ENCODE measurements at places on chromosomes 6 and 20.

GRCh38 chr6:14477559-14477958 lies 360.0 kb downstream of the CD83 start:
- DNase-seq = no peak

GRCh38 chr6:165632194-165632593 lies 30.8 kb downstream of the PDE10A start:
- no peak for DNase-seq

- no peak for DNase-seq
These were observed at the start of gene SNAP91 for GRCh38 chr6:83708970-83709747. Gene SNAP91 (minus strand): TSS chr6:83709101. CDS start chr6:83707927, 1,174 bp downstream.

DNA sequence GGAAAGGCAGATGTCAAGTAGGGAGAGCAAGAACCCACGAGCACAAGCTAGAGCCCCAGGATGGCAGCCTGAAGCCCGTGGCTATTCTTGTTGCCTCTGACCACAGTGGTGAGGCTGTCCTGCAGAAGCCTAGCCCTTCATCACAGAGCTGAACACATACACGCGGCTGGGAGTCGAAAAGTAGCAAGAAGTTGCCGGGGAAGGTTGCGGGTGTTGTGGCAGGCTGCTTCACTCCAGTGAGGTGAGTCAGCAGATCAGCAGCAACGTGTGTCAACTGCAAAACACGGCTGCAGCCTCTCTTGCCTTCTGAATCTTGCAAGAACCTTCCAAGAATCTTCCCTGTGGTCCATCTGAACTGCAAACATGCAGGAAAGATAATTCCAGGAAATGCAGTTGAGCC lies 10.6 kb upstream of the STX16 start:
- DNase-seq = no peak

- peak; percentile 75 for DNase-seq
These were observed 211.9 kb downstream of the GMPR start for GRCh38 chr6:16450285-16450684.

DNA sequence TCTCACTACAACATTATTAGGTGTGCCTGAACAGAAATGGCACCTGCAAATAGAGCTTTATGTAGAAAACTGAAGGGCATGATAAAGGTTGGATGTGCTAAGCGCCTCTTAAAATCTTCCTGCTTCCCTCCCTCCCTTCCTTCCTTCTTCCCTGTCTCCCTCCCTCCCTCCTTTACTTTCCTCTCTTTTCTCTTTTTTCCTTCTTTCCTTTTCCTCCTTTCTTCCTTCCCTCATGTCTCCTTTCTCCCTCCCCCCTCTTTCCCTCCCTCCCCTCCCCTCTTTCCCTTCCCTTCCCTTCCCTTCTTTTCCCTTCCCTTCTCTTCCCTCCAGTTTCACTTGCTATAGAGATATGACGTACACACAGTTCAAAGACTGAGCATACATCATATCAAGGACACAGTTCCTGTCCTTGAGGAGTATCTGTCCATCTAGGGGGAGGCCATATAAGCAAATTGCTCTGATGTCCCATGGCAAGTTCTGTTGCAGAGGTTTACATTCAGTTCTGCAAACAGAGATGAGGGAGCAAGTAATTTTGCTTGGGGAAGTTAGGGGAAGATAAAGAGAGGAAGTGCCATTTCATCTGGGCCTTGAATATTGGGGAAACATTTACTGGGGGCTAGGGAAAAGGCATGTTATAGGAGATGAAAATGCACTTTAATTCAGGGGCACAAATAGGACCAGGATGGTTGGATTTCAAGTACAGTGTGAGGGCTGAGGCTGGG lies 79.0 kb upstream of the EEF1E1 start:
- no peak for DNase-seq

DNA sequence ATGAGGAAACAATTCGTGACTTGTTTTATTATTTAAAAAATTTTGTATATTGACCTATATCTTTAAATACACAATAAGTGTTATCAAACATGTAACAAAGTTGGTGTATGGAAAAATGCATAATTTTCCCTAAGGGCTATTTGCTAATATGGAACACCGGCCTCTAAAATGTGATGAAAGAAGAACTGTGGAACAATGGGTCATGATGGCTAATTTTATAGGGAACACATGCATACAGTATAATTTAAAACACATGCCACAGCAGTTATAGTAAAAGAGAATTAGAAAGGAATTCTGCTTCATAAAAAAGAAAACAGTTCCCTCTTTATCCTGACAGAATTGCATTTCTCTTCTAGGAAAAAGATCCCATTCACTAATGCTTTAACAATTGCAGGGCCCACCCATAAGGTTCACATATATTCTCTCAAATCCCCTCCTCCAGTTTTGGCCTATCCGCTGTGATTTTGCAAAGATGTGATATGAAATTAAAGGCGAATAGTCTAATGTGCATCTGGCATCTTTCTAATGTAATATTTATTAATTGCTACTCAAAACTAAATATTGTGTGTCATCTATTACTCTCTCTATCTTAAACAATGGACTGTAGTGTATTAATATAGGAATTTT lies 628.1 kb upstream of the CITED2 start:
- DNase-seq = peak; percentile 86

DNA sequence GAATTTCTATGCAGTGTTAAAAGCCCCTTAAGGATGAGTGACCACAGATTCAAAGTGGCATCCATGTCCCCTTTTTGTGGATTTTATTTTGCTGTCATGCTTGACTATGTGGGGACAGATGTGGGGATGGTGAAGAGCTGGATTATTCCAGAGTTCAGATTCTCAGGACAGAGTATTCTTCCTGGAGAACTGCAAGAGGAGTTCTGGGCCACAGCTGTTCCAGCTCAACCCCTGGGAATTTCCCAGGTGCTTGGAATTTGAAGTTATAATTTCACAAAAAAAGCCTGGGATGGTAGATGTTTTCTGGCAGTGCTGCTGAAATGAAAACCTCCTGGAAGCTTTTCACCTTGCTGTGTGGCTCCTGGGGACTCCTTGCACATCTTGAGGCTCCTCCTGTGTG lies 671.8 kb upstream of the MARCKS start:
- no peak for DNase-seq

DNA sequence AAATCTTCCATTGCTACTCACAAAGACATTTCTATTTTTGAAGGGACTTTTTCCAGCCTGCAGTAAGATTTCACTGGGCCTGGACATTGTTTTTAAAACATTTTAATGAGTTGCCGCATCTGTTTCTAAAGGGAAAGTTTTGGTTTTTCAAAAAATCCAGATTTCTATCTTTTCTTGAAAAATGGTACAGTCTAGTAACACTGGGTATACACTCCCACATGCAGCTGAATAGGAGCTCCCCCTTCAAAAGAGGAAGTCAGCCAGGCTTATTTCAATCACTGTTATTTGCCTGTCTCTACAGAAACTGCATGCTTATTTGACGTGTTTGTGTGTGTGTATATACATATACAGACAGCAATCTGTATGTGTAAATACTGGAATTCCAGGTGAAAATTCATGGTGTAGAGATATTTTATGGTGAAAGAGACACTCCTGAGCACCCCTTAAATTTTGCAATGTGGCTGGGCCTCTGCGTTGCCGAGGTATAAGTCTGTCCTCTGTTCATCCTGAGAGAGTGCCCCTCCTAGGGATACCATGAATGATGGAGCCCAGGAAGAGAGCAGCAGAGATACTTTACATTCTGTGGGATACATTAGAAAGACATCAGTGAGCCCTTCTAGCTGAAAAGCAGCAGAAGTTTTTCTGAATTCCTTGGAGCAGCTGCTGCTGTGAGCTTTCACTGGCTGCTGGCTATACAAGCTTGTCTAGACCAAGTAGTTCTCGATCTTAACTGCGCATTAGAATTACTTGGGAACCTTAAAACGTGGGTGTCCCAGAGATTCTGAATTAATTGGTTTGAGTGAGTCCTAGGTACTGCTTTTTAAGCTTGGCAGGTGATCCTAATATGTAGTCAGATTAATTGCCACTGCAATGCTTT lies 12.0 kb upstream of the ABRACL start:
- no peak for DNase-seq

- no peak for DNase-seq
These were observed 29.1 kb downstream of the BFSP1 start for GRCh38 chr20:17502105-17502504.

- DNase-seq = no peak
These were observed 8.6 kb downstream of the CMTR1 start for GRCh38 chr6:37441651-37442050.

- DNase-seq = no peak
These were observed 36.1 kb downstream of the CTNNBL1 start for GRCh38 chr20:37729909-37730308.

- no peak for DNase-seq
These were observed 33.2 kb downstream of the MAP7 start for GRCh38 chr6:136517002-136517401.

DNA sequence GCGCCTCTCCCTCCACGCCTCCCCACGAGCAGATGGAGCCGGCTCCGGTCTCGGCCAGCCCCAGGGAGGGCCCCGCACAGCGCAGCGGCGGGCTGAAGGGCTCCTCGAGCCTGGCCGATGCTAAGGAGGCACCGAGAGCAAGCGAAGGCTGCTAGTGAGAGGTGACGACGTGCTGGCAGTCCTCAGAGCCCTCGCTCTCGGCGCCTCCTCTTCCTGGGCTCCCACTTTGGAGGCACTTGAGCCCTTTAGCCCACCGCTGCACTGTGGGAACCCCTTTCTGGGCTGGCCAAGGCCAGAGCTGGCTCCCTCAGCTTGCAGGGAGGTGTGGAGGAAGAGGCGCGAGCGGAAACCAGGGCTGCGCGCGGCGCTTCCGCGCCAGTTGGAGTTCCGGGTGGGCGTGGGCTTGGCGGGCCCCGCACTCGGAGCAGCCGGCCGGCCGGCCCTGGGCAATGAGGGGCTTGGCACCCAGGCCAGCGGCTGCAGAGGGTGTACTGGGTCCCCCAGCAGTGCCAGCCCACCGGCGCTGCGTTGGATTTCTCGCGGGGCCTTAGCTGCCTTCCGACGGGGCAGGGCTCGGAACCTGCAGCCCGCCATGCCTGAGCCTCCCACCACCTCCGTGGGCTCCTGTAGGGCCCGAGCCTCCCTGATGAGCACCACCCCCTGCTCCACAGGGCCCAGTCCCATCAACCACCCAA lies 2.5 kb upstream of the TMEM14C start:
- no peak for DNase-seq

DNA sequence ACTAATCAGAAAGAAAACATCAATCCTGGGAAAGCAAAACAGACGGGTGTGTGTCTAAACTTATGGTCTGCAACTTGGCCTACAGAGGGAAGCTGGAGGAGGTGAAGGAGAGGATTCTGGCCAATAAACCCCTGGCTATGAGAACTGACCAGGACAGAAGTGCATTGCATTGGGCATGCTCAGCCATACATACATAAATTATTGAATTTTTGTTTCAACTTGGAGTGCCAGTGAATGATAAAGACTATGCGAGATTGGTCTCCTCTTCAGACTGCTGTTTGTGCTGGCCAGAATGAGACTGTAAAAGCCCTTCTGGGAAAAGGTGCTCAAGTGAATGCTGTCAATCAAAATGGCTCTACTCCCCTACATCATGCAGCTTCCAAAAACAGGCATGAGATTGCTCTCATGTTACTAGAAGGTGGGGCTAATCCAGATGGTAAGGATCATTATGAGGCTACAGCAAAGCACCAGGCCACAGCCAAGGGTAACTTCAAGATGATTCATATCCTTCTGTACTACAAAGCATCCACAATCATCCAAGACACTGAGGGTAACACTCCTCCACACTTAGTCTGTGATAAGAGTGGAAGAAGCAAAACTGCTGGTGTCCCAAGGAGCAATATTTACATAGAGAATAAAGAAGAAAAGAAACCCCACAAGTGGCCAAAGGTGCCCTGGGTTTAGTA lies 17.4 kb downstream of the ADNP start:
- peak; percentile 65 for DNase-seq

GRCh38 chr6:155461556-155461955 lies 5.9 kb upstream of the NOX3 start:
- no peak for DNase-seq

- no peak for DNase-seq
These were observed 28.3 kb downstream of the PTGIS start for GRCh38 chr20:49539481-49540231.

DNA sequence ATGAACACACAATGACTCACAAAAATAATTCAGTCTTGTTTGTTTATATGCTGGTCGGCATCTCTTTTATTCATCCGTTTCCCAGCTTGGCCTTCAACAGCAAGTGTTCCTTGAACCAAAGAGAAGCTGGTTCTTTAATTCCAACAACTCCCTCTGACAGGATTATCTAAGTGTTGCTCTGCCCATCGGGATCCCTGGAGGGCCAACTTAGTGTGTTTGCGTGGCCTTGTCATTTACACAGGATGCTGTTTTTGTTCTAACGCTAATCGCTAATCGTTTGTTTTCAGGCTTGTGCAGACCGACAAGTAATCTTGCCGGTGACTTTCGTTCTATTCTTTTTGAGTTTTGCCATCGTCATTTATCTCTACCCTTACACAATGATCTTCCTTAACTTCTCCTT lies 267.4 kb upstream of the EXOC2 start:
- no peak for DNase-seq

- no peak for DNase-seq
These were observed 296.5 kb downstream of the SMOC2 start for GRCh38 chr6:168737481-168737880.

DNA sequence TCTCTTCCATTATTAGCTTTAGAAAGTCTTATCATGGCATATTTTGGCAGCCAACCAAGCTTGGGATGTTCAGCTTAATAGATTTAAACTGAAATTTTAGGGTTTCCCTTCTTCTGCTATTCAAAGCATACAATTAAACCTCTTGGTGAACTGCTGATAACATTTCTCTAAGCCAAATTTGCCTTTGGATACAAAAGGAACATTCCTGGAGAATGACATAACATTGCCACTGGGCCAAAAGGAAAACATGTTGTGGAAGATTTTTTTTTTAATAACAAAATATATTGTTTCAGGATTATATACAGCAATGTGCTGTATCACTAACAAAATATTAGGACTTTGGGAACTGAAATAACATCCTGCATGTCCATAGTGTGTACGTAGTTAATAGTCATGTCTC lies 215.1 kb upstream of the TBX18 start:
- DNase-seq = no peak

- no peak for DNase-seq
These were observed 7.9 kb downstream of the COL9A3 start for GRCh38 chr20:62824476-62825332.

GRCh38 chr20:63686492-63687321 lies 9.7 kb upstream of the TNFRSF6B start:
- peak; percentile 69 for DNase-seq

- DNase-seq = no peak
These were observed 4.2 kb upstream of the ZDHHC14 start for GRCh38 chr6:157376706-157377230.

All from HFF-Myc (cell line).